Stimulated activated CD8-positive, alpha-beta memory T cell treated with anti-CD3 and anti-CD28 coated beads, Interleukin-2, amount 100 ng/mL, for 48 hours (primary cell): ENCODE measurements at places on chromosomes 5 and 9.

- peak; percentile 42 for DNase-seq
Measured at GRCh38 chr5:179623906-179624741, 653 bp upstream of the HNRNPH1 start.

DNA sequence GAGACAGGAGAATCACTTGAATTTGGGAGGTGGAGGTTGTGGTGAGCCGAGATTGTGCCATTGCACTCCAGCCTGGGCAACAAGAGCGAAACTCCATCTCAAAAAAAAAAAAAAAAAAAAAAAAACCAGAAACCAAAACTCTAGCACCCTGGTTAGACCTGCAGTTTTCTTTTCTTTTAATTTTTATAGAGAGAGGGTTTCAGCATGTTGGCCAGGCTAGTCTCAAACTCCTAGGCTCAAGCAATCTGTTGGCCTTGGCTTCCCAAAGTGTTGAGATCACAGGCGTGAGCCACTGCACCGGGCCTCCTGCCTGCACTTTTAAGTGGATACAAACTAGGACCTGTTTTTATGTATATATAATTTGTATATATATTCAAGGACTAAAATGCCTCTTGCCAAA lies 12.9 kb upstream of the MTMR12 start:
- DNase-seq: no peak

GRCh38 chr5:107814183-107814827 lies 143.6 kb upstream of the EFNA5 start:
- DNase-seq: no peak

- DNase-seq: no peak
Measured at GRCh38 chr5:39980056-39980455, 555.3 kb upstream of the DAB2 start.

GRCh38 chr5:147699496-147700088 lies 82.9 kb downstream of the JAKMIP2 start:
- no peak for DNase-seq
